ENCODE measurements at places on chromosomes 7 and 10. TPM values are rescaled to one million over a fixed set of nuclear protein-coding genes. Genes with fewer than 3 reads are reported as not detected.

The KCNIP2 gene
- 1.2 TPM for total RNA-seq

The ABCC2 gene
- 0.90 TPM for total RNA-seq

The KDM7A gene
- 1.00 TPM for total RNA-seq

The KAZALD1 gene
- 13.4 TPM for total RNA-seq

DNA sequence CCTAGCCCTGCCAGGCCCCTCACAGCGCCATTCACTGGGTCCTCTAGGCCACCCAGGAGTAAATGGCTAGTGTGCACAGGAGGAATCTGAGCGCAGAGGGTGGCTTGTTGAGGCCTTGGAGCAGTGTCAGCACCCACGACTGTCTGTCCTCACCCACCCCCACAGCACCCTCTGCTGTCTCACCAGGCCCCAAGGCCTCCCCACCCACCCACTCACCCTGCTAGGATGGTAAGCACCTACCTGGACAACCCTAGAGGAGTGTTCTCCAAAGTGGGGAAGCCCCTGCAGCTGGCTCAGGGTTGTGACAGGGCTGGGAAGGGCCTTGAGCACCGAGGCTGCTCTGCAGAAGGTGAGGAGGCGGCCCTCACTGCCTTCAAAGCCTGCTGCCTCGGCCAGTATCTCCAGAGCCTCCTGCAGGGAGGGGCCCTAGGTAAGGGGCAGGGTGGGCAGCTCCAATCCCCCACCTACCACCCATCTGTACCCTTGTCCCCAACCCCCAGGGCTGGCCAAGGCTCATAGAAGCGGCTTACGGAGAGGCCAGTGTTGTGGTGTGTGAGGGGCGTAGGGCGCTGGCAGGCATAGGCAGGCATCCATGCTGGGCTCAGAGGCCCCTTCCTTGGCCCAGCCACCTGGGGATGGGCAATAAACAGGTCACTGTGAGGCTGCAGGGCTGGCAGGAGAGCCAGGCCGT lies 2.9 kb downstream of the POLM start:
- no peak for DNase-seq

DNA sequence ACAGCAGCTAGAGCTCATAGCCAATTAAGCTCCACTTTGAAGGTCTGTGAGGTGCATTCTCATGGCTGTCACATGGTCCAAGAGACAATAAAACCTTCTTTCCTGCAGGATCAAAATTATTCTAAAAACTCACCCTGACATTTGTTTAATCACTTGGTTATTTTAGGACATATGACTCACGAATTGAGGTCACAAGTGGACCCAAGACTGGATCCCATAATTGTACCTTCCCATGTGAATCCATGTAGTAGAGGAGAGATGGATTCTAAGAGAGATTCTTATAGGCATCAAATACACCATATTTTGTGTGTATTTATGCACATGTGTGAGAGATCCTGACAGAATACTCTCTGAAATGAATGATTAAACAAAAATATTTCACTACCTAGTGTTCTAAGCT lies 18.1 kb downstream of the POLR1F start:
- peak; percentile 20 for DNase-seq

DNA sequence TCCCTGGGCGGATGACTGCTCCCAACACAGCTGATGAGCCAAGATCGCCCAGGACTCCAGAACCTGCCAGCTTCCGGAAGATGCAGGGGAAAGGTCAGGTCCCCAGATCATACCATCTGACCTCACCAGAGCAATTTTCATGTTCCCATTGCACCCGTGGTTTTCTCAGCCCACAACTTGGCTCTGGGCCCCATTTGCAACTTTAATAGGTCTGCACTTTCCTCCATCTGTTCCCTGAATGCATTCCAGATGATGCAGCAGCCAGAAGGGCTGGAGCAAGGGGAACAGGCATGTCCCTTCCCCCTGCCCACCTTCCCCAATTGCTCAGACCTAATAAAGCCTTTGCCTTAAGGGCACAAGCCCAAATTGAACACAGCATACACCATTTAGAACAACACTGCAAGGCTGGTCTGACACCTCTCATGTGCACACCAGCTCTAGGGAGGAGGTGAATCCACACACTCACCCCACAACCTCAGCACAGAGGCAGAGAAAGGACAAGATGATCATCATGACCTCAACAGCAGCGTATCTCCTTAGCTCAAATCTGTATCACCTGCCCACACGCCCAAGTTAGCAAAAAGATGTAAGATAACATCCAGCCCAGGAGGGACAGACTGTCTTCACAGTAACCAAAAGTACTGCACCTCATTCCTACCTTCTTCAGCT lies 87.5 kb downstream of the PLXNA4 start:
- DNase-seq, result peak; percentile 51

GRCh38 chr10:84405662-84406061 lies 77.3 kb downstream of the CCSER2 start:
- no peak for DNase-seq

DNA sequence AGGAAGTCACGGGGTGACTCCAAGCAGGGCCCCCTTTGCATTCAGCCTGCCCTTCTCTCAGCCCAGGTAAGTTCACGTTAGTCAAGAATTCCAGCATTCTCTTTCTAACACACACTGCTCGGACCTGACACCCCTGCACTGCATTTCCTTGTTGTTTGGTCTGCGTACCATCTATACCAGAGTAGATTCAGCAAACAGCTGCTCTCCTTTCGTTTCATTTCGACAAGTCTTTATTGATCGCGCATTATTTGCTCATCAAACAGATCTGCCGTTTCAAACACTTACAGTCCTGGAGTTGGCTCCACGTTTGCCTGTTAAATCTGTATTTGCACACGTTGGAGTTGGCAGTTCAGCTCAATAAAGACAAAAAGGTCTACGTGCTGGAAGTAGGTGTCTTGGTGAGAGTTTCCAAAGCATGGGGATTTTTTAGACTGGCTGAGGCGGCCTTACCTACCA lies 495.1 kb downstream of the RPS24 start:
- no peak for DNase-seq

DNA sequence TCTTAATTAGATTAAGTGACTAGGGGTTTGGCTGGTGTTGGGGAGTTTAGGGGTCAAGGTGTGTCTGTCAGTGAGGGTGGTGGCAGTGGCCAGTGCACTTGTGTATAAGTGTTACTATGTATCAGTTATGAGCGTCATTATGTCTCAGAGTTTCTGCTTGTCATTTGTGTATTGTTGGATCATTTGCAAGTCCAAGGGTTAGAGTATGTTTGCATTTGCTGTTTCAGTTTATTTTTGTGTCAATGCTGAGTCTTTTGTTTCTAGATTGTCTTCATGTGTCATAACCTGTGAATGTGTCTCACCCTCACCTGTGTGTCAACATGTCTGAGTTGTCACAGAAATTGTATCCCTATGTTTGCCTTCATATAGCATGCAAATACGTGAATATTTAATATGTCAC lies 97.5 kb upstream of the PAX2 start:
- no peak for DNase-seq

DNA sequence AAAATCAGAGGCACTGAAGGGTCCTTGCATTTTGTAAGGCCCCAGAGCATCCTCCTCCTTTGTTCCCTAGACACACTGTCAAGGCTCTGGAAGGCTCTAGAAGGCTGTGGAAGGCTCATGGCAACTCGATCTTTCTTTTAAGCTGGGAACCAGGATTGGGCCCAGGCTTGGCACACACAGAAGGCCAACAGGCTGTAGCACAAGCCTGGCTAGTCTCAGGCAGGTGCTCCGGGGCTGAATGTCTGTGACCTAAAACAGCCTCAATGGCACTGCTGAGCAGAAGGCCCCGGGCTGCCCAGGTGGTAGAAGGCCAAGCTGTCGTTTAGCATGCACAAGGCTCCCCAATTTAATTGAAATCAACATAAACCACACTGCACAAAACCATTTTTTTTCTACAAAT lies 55.7 kb downstream of the PRKAG2 start:
- no peak for DNase-seq

Data from HT1080 (cell line).